Activated gamma-delta T cell treated with anti-CD3 and anti-CD28 coated beads, Interleukin-2, amount 50 U/mL, for 16 hours (primary cell): ENCODE measurements at places on chromosomes 2 and 18.

DNA sequence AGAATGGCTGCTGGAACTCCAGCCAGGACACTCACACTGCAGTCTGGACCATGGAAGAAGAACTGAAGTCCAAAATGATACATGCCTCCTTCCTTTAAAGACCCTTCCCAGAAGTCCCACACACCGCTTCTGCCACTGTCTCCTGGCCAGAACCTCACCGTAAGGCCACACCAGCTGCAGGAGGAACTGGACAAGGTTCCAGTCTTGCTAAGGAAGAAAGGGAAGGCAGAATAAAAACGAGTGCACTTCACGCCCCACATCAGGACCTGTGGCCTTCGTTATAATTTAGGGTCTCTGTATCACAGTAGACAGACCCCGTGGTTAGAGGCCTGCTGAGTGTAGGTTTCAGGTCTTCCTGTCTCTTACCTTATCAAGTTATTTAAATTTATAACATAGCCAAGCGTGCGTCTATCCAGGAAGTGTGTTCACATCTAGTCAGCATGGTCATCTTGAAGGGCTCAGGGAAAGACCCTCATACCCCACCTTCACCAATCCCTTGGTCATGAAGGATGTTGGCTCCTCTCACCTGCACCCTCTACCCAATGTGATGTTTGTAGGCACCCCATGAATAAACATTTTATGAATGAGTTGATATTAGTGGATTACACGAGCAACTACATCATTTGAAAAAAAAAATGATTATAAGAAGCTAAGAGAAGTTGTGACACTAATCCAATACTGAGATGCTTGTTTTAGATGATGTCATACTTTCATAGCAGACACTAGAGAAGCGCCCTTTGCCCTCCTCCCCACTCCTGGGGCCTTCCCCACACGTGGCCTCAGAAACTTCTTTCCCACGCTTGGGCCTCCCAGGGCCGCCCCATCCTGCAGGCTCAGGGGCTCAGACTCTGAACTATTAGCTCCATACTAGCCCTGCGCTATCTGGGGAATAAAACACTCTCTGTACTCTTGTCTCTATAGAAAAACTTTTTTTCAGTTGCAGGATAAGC is 157.6 kb downstream of the FAM210A start:
- DNase-seq: no peak

- no peak for DNase-seq
These were observed 92.8 kb downstream of the AP1S3 start for GRCh38 chr2:223744580-223744979.

- no peak for DNase-seq
These were observed 497 bp downstream of the PLA2R1 start for GRCh38 chr2:160061944-160062291.

DNA sequence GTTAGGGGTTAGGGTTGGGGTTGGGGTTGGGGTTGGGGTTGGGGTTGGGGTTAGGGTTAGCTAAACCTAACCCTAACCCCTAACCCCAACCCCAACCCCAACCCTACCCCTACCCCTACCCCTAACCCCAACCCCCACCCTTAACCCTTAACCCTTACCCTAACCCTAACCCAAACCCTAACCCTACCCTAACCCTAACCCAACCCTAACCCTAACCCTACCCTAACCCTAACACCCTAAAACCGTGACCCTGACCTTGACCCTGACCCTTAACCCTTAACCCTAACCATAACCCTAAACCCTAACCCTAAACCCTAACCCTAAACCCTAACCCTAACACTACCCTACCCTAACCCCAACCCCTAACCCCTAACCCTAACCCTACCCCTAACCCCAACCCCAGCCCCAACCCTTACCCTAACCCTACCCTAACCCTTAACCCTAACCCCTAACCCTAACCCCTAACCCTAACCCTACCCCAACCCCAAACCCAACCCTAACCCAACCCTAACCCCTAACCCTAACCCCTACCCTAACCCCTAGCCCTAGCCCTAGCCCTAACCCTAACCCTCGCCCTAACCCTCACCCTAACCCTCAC is 24.1 kb upstream of the RABL2A start:
- no peak for DNase-seq

GRCh38 chr18:69380324-69380723 is 20.4 kb upstream of the DOK6 start:
- DNase-seq: no peak

GRCh38 chr2:136143603-136144451 is 25.9 kb upstream of the CXCR4 start:
- DNase-seq: no peak

- DNase-seq: no peak
These were observed 190.4 kb upstream of the ID2 start for GRCh38 chr2:8491296-8492027.

GRCh38 chr2:1940679-1941078 is 196.4 kb upstream of the PXDN start:
- DNase-seq: no peak
